ENCODE measurements at places on chromosomes 7 and 10.

DNA sequence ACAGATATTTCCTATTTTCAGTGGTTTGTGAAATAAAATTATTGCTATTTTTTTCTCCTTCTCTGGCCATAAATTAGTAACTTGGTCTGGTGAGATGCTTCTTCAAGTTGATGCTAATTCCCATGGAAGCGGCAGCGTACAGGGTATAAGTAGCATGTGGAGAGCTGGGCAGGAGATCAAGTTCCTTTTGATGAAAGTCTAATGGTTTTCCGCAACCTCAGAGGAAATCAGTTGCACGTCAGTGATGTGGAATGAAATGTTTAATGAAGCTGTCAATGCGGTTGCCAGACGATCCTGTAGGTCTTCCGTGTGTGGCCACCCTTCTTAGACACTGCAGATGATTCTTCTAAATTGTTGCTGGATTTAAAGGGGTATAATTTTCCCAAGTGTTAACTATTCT lies 236.4 kb upstream of the GRM3 start:
- no peak for DNase-seq

- DNase-seq: no peak
Measured at GRCh38 chr7:151900986-151901621, 24.2 kb upstream of the PRKAG2 start.

DNA sequence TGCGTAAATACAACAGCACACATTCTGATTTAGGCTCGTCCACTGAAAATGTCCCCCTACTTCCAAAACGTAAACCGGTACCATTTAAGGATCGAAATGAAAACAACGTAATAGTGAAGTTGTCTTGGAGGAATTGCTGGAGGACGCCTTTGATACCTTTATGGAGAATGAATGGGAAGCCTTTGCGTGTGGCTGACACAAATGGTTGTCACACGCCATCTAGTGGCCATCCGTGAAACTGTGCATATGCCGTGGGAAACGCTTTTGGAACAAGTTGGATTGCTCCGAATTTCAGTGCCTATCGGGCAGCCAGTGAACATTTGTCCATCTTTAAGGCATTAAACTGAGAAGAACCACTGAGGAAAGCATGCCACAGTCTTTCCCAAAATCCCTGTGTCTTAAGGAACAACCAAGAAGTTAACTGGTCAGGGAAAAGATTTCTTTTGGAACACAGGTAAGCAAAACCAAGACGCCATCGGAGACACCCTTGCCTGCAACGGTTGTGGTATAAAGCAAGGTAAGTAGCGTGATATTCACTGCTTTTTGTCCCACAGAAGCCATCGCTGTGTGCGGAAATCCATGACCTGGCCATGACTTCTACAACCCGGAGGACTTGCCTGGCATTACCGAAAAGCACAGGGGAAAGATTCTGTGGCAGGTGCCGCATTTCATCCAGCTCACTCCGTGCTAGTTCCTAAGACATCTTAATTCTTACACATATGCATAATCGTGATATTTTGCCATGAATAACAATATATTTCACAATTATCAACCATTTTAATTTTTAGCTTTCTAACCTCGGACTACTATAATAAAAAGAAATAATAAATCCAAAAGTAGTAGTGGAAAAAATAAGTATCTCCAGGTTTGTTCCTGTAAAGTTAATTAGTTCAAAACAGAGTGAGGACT lies 100.6 kb downstream of the FAM204A start:
- peak; percentile 43 for DNase-seq

GRCh38 chr10:62907470-62908212 lies 91.5 kb upstream of the EGR2 start:
- no peak for DNase-seq

- no peak for DNase-seq
Measured at GRCh38 chr10:99443500-99443899, 13.1 kb upstream of the GOT1 start.

GRCh38 chr7:143145-143751 lies 49.1 kb upstream of the FAM20C start:
- DNase-seq: no peak

- DNase-seq: peak; percentile 58
Measured at GRCh38 chr7:128697302-128697905, 25.3 kb downstream of the GARIN1A start.

DNA sequence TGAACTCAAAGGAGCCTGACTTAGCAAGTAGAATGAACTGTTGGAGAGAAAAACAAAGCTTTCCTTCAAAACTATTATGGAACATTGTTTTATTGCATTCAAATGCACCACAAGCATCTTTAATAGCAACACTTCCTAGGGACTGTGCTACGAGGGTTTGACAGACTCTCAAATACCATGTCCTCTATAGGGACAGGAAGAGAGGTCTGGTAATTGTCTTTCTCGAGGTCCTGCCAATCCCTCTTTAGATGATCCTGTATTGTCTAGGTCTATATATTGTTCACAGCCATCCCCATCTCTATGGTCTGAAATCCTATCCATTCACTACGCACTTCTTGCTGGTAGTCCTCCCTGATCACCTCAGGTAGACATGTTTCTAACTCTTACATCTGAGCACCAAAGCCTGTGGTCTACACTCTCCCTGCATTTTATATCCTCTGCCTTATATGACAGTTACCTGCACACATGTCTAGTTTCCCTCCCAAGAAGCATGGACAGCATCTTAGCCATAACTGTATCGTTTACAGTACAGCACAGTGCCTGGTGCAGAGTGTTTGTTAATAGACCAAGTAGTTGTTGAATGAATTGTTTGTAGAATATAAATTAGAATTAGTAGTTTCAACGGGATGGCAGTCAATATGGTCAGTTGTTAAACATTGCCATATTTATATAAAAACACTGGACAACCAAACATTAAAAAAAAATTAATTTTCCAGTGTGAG lies 21.7 kb upstream of the LRRC17 start:
- DNase-seq: no peak

Measured in natural killer cell (primary cell).